Endothelial cell of umbilical vein (primary cell): ENCODE measurements at places on chromosomes 4 and X. TPM values are rescaled to one million over a fixed set of nuclear protein-coding genes. Genes with fewer than 3 reads are reported as not detected.
A peak's percentile ranks its signal among the peaks of the same experiment; 100 is the strongest.

GRCh38 chr4:21697583-21697982 is 251.0 kb downstream of the KCNIP4 start:
- DNase-seq, result no peak

- DNase-seq, result peak; percentile 58
Observed at GRCh38 chrX:153922932-153923857, 2.9 kb downstream of the ARHGAP4 start.

DNA sequence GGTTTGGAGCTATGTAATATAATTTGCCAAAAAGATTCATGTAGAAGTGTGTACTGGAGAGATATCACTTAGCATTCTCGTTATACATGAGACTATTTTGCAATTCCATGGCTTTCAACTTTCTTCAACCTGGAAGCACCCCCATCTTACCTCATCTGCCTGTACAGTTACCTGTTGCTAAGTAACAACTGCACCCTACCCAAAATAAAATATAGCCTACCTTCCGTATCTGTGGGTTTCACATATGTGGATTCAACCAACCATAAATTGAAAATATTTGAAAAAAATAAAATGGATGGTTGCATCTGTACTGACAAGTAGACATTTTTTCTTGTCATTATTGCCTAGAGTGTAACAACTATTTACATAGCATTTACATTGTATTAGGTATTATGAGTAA is 278.3 kb downstream of the PPP1R2C start:
- no peak for DNase-seq

The ACSL1 gene
- polyA plus RNA-seq, result 6.7 and 7.3 TPM in 2 replicates

The GAGE12E gene
- polyA plus RNA-seq, result not detected in 2 replicates
